Fibroblast of lung (primary cell): ENCODE measurements at places on chromosomes 16 and 17.

GRCh38 chr17:2694381-2695242, 17.0 kb downstream of the CLUH start:
- DNase-seq: no peak

- DNase-seq: no peak
Measured at GRCh38 chr16:86982347-86982596, 334.9 kb downstream of the C16orf95 start.

DNA sequence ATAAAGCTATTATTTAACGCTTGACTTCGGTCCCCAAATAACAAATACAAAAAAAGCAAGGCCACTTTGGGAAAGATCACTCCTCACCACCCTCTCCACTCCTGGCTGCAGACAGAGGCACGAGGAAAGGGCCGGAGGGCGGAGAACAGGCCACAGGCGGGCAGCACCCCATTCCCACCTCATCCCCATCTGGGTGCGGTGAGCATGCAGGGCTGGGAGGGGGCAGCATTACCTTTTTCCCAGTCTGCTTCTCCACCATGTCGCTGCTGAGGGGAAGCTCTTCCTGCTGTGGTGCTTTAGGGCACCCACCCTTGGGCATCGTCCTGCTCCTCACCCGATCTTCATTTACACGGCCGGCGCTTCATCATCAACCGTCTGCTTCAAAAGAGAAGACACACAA, 99.2 kb downstream of the ZNF778 start:
- DNase-seq: no peak

GRCh38 chr17:11212792-11213191, 28.2 kb upstream of the SHISA6 start:
- DNase-seq: no peak

GRCh38 chr17:47897561-47897960, 1.5 kb downstream of the SP2 start:
- DNase-seq: peak; percentile 44

GRCh38 chr17:37373530-37374159, 2.1 kb upstream of the C17orf78 start:
- DNase-seq: peak; percentile 70

- peak; percentile 37 for DNase-seq
Measured at GRCh38 chr16:89586853-89587252, 11.3 kb downstream of the CPNE7 start.

DNA sequence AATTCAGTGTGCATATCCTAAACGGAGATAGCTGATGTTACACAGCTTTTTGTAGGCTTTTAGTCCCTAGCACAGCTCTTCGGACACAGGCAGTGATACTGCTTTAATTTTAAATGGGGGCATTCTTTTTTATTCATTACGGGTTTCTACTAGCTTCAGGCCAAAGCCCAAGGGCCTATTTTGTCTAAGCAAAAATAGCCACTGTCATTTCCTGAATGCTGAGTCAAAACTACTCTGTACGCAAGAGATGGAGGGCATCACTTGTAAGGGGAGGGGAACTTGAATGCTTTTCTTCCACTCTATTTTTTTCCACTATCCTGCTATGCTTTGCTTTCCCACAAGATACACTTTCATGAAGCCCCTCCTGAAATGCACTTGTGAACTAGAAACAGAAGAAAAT, 360.7 kb downstream of the PMP22 start:
- no peak for DNase-seq

GRCh38 chr17:73731733-73732132, 87.5 kb upstream of the SDK2 start:
- DNase-seq: no peak

GRCh38 chr16:30068750-30069610, 3.4 kb downstream of the ALDOA start:
- no peak for DNase-seq

DNA sequence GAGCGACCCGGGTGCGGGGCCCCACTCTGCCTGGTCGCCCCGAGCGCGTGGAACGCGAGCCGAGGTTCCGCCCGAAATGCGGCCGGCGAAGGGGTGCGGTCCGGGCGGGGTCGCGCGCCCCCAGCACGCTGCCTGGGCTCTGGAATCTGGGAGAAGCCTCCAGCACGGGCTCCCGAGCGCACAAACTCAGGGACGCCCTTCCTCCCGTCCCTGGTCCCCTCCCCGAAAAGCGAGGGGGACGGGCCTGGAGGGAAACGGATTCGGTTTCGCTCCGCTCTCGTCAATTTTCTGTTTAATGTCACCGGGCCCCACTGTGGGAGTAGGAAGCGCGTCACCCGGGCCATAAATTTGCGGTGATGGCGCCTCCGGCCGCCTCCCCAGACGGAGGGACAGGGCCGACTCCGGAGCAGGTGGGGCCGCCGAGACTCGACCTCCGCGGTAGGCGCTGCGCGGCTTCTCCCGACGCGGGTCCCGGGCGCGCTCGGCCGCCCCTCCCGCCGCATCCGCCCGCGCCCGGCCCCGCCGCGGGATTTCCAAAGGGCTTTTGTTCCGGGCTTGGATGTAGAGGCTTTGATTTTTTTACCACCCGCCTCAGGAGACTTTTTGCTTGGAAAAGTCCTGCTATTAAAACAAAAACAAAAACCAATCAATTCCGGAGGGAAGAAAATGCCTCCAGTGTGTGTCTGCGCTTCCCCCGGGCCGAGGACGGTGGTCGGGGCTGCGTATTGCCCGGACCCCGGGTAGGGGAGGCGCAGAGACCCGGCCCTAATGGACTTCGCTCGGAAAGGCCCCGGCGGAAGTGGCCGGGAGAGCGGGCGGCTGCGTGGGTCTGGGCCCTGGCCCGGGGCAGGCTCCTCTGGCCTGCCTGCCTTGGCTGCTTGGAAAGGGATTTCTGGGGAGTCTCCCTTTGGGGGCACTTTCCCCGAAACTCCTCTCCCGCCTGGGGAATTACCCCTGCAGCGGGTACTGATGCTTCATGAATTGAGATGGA, 7.9 kb upstream of the BAHCC1 start:
- DNase-seq: peak; percentile 56

DNA sequence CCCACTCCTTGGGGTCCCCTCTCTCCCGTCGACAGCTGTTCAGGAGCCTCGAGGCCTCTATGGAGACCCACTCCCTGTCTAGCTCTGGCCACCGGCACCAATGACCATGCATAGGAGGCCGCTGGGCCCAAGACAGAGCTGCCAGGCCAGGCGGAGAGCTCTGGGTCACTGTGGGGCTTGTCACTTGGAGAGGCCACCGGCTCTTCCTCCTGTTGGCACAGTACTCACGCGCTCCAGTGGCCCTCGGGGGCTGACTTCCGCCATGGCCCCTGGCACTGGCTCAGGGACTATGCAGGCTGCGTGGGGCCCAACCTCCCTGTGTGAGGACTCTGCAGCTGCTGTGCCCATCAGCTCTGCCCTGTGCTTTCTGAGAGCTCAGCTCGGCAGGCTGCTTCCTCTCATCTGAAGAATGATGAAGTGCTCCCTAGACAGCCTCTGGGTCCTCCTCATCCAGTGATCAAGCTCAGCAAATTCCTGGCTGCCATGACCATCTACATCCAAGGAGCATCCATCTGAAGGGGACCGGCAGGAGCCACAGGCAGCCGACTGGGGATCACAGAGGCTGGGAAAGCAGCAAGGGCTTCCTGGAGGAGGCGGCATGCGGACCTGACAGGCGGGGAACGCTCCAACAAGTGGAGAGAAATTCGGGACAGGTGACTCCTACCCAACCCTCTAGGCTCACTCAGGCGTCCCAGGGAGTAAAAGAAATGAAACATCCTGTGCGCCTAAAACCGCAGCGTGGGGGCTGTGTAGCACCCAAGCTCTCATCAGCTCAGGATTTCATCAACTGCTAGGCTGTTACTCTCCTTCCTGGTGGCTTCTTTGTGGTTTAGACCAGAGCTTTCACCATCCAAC, 16.8 kb downstream of the GALNS start:
- no peak for DNase-seq

- DNase-seq: no peak
Measured at GRCh38 chr17:10776381-10776780, 27.5 kb downstream of the TMEM238L start.

DNA sequence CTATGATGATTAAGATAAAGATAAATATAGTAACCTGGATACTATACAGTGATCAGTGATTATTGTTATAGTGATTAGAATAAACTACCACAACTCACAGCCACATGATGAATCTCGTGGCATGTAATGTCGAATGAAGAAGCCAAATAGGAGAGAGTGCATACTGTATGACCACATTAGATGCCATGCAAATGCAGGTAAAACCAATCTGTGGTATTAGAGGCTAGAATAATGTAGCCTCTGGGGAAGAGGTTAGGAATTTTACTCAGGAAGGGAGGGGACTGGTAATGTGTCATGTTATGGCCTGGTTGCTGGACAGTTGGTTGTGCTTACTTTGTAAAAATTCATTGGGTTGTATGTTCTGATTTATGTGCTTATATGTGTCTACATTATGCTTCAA, 402.7 kb downstream of the CDH13 start:
- DNase-seq: peak; percentile 6
